ENCODE measurements at places on chromosomes 1 and 21.

- DNase-seq, result no peak
Measured at GRCh38 chr1:239926184-239926583, 165.5 kb upstream of the FMN2 start.

DNA sequence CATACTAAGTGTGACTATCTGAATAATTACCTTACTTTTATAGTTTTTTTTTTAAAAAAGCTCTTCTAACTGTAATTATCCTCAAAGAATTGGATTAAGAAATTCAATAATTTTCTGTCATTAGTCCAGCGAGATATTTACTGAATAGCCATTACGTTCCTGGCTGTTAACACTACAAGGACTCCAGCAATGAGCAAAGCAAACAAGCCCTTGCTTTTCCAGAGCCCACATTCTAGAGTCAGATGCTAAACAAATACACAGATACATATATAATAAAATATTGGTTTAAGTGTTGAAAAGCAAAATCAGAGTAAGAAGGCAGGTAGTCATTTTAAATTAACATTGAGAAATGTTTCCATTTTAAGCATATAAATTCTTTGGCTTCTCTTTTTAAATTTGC lies 118.4 kb downstream of the ATF6 start:
- no peak for DNase-seq

DNA sequence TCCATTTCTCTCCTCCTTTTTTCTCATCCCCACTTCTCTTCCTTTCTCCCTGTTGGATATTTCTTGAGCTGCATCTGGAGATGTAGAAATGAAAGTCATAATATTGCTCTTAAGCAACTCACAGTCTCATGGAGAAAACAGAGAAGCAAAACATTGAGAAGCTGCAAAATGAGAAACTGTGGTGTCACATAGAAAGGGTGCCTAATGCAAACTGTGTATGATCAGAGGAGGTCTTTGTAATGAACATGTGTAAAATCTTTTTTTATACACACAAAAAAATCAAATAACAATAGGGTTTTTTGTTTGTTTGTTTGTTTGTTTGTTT lies 11.8 kb upstream of the SLAMF7 start:
- DNase-seq, result no peak

- DNase-seq, result no peak
Measured at GRCh38 chr1:47814612-47815395, 182.4 kb downstream of the TRABD2B start.

GRCh38 chr21:45060675-45061311 lies 13.6 kb upstream of the ADARB1 start:
- DNase-seq, result no peak

DNA sequence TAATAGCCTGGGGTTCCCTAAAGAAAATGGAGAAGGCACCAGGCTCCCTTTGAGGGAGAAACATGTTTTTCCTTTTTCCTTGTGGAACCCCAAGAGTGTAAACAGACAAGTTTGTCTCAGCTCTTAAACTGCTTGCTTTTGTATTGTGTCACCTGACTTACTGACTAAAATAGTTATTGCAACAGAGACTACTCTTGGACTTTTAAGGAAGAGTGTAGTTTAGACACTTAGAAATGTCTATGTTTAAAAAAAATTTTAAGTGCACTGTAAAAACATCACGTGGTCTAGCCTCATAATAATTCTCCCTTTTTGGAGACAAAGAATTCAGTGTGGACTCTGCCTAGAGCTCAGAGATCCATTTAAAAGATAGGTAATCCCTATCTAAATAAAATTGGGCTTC lies 141.1 kb downstream of the TRIM33 start:
- no peak for DNase-seq

DNA sequence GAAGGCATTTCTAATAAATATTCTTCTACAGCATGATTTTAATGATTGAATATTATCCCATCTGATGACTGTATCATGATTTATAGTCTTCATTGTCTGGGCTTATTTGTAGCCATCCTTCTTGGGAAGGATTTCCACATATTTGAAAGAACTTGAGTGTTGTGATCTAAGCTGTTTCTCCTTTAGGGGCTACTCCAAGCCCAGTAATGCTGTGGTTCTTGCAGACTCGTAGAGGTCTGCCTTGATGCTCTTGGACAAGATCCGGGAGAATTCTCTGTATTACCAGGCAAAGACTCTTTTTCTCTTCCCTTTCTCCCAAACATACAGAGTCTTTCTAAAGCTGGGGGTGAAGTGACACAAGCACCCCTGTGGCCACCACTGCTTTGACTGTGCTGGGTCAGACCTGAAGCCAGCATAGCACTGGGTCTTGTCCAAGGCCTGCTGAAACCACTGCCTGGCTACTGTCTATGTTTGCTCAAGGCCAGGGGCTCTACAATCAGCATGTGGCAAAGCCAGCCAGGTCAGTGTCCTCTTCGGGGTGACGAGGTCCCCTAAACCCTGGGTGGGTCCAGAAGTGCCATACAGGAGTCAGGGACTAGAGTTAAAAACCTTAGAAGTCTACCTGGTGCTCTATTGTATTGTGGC lies 107.4 kb downstream of the GIPC2 start:
- DNase-seq, result no peak

GRCh38 chr21:37915497-37915911 lies 753 bp downstream of the KCNJ6 start:
- DNase-seq, result no peak

DNA sequence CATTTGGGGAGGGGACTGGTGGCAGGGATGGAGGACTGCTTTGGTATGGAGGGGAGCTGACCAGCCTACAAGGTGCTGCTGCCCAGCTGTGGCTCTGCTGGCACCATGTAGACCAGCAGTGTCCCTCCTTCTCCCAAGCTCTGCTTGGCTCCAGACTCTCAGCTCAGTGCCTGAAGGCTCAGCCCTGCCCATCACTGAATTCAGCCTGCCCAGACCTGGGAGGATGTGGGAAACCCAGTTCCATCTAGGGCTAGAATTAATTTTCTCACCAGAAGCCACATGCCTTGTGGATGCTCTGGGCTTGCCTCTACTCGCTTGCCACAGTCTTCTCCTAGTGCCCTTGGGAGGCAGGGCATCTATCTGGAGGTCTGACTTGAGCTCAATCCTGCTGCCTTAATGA lies 195.0 kb upstream of the EDN2 start:
- no peak for DNase-seq

- no peak for DNase-seq
Measured at GRCh38 chr1:243315455-243315854, 59.6 kb downstream of the SDCCAG8 start.

DNA sequence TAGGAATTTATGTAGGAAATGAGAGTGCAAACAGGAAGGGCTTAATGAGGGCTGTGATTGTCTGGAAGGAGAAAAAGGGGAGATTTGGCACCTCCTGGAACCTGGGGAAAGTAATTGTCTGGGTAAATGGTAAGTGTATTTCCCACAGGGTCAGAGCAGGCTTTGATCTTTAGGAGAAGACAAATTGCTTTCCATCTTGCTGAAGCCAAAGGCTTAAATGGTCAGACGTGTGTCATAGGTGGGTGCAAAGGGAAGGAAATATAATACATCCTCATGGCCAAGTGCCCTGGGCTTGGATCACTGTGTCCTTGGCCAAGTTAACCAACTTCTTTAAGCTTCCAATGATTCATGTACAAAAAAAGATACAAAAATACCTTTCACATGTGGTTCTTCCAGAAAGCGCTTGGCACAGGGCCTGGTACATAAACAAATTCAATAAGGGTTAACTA lies 1.3 kb upstream of the DUSP23 start:
- peak; percentile 86 for DNase-seq

DNA sequence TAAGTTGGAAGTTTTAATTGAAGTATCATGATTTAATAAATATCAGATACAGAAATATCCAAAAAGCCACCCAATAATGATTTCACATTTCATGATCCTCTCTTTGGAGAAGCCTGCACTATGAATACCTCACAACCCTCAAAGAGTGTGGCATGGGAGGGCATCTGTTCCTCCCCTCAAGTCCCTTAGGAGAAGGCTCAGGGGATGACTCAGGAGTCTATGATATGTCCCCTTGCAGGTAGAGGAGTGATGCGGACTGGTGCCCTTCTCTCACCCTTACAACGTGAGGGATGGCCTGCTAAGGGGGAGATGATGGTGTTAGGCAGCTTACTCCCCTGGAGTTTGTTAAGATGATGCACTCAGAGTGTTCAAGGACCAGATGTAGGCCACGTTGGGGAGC lies 303.3 kb upstream of the DUSP10 start:
- no peak for DNase-seq

DNA sequence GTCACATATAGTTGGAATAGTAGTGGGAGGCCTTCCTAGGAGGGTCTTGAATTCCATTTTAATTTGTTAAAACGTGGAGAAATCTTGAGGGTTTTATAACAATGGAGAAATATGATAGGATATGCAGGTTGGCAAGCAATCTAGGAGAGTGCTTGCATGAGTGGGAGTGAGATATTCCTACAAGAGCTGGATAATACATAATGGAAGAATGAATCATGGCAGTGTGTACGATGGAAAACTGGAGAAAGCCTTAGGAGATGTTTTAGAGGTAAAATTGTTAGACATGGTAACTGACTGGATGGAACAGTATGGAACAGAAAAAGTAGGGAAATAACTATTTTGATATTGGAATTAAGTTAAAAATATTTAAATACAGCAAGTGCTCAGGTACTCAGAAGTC lies 352.4 kb downstream of the PTBP2 start:
- DNase-seq, result no peak

GRCh38 chr1:51347398-51348146 lies 17.2 kb upstream of the TTC39A start:
- DNase-seq, result no peak

- DNase-seq, result no peak
Measured at GRCh38 chr1:193755441-193755840, 569.0 kb upstream of the B3GALT2 start.

GRCh38 chr1:207397525-207397926 lies 56.6 kb upstream of the CR2 start:
- DNase-seq, result no peak

DNA sequence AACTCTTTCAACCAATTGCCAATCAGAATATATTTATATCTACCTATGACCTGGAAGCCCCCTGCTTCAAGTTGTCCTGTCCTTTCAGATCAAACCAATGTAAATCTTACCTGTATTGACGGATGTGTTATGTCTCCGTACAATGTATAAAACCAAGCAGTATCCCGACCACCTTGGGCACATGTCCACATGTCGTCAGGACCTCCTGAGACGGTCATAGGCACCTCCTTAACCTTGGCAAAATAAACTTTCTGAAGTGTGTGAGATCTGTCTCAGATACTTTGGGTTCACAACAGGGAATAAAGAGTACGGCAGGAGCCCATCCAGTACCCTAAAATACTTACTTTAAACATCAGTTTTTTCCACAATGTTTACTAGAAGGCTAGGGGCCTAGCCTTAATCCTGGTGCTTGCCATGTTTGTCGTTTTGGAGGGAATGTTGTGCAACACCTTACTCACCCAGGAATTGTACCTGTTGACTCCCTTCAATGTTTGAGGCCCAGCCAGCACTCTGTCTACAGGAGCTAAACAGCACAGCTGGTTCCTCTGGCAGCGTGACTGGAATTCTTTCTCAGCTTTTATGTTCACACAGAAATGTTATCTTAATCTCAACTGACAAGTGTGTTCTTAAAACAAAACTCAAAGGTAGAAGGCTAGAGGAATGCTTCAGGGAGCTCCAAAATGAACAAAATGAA lies 90.8 kb upstream of the USP25 start:
- DNase-seq, result no peak

GRCh38 chr21:25980710-25981109 lies 189.9 kb downstream of the APP start:
- no peak for DNase-seq

GRCh38 chr21:23162198-23162946 lies 2164.2 kb downstream of the NCAM2 start:
- no peak for DNase-seq

DNA sequence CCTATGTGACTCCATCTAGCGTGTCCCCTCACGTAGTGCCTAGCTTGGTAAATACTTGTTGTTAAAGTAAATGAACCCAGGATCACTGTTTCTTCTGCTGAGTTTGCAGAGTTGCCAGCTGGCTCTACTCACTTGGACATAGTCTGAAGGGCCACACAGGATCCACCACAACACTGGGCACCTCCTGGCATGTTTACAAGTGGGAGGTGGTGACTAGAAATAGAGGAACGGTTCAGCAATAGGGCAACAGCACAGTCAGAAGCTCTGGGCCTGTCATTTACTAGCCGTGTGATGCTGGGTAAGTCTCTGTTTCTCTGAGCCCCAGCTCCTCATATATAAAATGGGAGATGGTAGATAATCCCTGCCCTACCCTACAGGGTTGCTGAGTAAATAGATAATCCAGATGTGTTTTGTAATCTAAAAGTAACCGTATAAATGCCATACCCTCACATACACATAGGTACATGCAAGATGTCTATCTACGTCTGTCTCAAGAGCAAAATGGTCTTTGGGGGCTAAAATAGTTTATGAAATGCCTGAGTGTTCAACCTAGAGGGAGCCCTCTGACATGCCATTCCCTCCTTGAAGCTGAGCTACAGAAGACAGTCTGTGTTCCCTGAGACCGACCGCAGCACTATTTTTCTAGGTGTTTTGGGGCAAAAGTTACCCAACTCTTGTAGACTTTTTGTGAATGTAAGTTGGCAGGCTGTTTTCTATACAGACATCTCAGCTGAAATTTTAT lies 20.5 kb downstream of the RNF220 start:
- DNase-seq, result no peak

DNA sequence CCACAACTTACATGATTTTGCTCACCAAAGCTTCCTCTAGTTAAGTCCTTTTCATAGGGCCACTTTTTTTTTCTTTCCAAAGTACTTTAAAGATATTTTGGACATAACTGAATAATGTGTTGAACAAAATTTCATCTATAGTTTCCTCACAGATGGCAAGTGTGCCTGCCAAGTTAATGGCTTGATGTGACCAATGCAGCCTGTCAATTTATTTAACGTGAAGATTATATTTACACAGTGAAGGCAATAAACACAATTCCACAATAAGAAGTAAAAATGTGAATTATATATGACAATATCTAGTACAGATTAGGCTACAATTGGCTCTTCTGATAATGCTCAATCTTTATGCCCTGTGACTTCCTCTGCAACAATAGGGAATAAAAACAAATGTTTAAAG lies 18.0 kb downstream of the CLCA2 start:
- no peak for DNase-seq
